ENCODE measurements at places on chromosomes 1 and 21.

DNA sequence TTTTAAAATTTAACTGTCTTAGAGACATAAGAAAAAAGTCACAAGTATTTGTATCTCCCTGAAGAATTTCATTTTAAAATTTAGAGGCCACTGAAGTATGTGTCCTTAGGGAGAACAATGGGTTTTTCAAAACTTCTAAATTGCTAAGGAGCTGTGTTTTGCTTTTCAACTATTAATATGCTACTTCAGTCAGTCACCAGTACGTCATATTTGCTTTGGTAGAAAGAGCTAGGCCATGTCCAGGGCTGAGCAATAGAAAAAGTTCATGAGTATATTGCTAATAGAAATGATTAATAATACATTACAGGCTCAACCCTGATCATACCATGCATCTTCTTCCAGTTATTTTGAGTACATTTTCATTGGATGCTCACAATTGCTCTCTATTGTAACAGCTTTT, 1.7 kb upstream of the SGIP1 start:
- DNase-seq, result no peak

DNA sequence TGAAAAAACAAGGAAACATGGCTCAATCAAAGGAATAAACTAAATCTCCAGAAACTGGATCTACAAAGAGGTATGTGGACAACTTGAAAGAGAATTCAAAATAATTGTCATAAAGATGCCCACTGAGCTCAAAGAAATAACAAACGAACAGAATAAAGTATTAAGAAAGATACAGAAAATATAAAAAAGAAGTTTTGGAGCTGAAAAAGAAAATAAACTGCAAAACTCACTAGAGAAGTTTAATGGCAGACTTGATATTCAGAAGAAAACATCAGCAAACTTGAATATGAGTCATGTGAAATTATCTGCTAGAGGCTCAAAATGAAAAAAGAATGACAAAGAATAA, 208.1 kb upstream of the SAMSN1 start:
- DNase-seq, result no peak

GRCh38 chr1:39003794-39004193, 12.7 kb downstream of the AKIRIN1 start:
- no peak for DNase-seq

DNA sequence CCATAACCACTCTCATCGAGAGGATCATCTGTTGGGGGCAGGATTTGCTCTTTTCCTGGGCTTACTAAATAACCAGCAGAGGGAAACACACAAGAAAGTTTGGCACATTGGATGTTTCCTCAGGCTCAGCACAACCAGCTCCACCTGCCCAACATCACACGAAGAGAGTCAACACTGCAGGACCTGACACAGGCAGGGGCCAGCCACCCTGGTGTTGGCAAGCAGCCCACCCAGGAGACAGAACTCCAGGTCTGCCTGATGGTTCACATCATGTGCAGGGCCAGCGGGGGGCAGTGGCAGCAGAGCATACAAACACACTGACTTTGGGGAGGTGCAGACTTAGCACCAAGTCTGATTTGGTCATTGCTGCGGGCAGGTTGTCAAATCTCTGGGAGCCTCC, 182.3 kb upstream of the GALNT2 start:
- no peak for DNase-seq

DNA sequence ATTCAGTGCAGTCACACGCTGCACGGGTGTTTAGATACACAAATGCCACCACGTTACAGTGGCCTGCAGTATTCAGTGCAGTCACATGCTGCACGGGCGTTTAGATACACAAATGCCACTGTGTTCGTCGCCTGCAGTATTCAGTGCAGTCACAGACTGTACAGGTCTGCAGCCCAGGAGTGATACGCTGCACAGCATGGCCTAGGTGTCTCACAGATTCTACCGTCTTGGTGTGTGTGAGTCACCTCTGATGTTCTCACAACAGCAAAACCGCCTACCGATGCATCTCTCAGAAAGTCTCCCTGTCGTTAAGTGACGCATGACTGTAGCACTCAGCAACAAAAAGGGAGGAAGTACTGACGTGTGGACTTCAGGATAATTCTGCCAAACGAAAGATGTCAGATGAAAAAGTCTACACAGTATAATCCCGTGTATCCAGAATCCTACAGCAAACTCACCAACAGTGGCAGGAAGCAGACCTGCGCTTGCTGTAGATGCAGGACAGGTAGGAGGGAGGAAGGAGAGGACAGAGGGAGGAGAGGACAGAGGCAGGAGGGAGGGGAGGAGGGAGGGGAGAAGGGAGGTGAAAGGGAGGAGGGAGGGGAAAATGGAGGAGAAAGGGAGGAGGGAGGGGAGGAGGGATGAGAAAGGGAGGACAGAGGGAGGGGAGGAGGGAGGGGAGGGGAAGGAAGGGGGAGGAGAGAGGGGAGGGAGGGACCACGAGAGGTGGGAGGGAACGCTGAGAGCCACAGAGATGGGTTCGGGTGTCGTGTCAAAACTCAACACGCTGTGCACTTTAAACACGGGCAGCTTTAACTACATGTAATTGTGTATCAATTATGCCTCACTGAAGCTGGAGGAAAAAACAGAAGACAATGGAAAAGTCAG, 36.3 kb upstream of the PCBP3 start:
- no peak for DNase-seq

DNA sequence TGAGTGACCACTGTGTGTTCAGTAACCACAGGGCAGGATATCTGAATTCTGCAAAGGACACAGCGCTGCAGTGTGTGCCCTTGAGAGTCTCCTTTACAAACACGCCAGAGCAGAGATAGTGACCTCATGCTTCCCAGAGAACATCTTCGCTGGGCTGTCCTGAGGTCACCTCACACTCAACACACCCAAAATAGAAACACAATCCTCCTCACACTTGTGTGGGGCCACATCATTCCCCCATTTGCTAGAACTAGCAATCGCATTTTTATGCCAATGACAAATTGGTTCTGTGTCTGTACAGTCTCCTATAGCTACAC, 140.1 kb upstream of the NRIP1 start:
- no peak for DNase-seq

DNA sequence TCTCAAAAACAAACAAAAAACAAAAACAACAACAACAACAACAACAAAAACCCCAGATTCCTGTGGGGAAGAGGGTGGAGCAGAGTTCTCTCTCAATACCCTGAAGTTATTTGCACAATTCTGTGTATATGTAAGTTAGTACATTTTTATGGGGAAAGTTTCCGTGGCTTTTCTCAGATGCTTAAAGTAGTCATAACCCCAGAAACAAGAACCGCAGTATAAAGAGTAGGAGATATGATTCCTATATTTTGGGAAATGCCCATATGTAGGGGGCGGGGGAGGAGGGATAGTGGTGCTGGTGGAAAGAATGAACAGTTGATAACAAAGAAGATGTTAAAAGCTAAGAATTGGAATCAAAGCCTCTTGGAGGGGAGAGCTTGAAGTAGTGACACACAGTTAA, 131.5 kb downstream of the DNM3 start:
- no peak for DNase-seq

- DNase-seq, result no peak
Measured at GRCh38 chr21:14080040-14080763, 130.6 kb downstream of the LIPI start.

DNA sequence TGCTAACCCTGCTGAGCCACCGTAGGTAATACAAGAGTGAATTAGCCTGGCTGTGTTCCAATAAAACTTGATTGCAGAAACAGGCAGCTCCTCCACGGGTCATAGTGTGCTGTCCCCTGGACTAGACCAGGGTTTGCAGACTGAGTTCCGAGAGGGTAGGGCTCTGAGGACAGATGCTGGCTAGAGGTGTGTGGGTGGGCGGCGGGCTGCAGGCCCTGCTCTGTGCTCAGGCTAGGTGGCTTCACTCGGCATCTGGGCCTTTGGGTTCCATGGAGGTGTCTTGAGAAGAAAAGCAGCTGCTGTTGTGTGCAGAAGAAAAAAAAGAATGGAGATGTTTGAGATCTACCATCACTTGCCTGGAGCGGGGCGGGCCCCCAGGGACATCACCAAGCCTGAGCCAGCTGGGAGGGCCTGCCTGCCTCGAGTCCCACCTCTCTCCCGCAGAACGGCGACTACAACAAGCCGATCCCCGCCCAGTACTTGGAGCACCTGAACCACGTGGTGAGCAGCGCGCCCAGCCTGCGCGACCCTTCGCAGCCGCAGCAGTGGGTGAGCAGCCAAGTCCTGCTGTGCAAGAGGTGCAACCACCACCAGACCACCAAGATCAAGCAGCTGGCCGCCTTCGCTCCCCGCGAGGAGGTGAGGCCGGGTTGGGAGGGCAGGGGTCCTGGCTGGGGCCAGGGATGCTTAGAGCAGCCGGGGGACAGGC, 7.9 kb downstream of the TMEM201 start:
- DNase-seq, result no peak

DNA sequence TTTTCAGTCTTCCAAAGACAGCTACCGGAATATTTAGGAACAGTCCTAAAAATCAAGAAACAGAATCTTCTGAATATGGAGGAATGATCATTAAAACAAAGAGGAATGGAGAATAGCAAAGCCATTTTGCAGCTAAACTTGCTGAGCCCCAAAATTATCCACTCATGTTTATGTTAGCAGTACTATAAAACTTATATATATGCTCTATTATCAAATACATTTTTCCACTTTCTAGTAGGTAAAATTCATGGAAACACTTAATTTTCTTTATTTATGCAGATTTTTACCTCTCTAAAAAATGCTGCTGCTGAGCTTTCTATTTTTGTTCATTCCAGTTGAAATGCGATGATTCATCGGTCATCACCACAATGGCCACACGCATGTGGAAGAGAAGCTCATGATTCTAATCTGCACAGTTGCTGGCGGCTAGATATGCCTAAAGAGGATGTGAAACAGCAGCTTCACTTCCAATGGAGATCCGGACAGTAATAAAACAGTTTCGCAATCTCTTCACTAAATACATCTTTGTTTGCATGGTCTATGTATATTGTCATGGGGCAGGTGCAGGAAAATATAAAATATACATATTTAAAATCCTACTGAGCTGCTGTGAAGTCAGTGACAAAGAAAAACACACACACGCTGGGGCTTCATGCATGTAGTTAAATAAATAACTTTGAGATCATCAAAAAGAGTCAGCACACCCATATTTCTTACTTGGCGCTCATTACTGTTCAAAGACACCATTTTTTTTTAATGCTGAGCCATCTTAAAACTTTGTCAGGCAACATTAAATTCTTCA, 292.2 kb downstream of the SMYD3 start:
- no peak for DNase-seq

- no peak for DNase-seq
Measured at GRCh38 chr1:61266738-61267137, 184.4 kb downstream of the NFIA start.

DNA sequence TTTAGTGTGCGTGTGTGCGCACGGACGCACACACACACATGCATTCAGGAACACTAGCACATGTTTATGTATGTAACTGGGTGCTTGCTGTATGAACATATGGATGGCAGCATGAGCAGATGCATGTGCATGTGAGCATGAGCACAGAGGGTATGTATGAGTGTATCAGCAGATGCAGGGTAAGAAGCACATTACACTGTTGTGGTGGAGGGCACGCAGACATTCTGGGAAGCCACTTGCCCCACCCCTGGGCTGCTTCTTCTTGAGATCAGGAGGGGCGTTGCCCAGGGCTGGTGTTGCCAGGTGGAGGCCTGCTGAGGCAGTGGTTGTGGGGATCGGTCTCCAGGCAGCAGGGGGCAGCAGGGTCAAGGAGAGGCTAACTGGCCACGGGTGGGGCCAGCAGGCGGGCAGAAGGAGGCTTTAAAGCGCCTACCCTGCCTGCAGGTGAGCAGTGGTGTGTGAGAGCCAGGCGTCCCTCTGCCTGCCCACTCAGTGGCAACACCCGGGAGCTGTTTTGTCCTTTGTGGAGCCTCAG, 3.9 kb upstream of the P3R3URF start:
- DNase-seq, result no peak

DNA sequence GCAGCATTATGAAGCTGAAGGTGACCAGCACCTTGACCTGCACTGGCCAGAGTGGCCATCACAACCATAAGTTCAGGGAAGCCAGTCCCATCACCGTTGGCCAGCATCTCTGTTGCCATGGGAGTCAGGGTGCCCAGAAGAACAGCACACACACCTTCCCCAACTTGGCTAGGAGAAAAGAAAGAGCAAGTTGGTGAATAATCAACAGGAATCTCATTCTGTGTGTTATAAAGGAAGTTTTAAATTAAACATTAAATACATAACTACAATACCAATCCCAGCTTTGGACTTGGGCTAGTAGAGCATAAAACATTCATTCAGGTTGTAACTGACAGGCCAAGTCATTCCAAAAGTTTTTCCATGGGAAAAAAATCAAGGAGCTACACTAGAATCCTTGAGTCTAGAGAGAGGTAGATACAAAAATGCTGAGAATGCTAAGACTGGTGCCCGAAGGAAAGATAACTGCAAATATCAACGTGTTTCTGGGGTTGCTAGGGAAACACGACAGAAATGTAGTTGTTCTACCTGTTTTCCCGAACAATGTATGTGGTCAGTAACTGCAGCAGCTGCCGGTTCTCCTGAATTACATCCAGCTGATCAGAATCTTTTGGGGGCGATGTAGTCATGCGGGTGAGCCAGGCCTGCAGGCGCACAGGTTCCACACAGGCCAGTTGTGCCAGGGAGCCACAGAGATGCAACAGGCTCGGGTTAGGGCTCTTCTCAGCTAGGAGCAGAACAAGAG, 45.6 kb downstream of the UBR4 start:
- DNase-seq, result no peak

- peak; percentile 42 for DNase-seq
Measured at GRCh38 chr1:113930499-113931161, 1.5 kb downstream of the HIPK1 start.

DNA sequence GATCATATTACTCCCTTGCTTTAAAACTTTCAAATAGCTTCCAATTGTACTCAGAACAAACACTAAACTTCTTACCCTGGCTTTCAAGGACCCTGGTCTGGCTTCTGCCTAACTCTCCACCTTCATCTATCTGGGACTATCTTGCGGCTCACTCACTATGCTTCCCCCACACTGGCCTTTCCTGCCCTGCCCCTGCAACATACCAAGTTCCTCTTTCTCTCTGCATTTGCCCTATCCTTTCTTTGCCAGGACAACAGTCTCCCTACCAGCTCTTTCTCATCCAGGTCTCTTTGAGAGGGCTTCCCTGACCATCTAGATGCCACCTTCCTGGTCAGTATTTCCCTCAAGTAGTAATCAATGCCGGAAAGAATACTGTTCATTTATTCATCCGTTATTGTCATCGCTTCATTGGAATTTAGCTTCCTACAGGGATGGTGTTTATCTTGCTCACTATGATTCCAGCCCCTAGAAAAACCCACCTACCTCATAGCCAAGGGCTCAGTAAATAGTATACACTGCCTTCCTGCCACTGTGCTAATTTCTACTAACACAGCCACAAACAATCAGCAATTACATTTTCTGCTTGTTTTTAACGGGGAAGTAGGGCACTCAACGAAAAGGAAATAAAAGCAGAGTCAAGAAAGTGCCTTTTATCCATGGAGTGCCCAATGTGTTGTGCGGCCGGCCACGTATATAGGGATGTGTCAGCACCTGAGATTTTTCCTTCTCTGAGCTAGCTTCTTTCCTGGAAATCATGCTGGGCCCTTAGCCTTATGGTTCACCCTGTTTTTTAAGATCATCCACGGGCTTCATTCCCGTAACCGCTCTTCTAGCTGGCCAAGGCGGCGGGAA, 521 bp upstream of the CDC7 start:
- DNase-seq, result no peak

GRCh38 chr1:5493851-5494311, 498.3 kb downstream of the NPHP4 start:
- DNase-seq, result no peak

- no peak for DNase-seq
Measured at GRCh38 chr1:236685205-236685916, 938 bp upstream of the ACTN2 start.

GRCh38 chr1:156001021-156001661, 19.6 kb downstream of the SSR2 start:
- no peak for DNase-seq
